ENCODE measurements at places on chromosomes 7 and 10. TPM values are rescaled to one million over a fixed set of nuclear protein-coding genes. Genes with fewer than 3 reads are reported as not detected.

The POMZP3 gene
- total RNA-seq, result 8.5 TPM

GRCh38 chr7:72503644-72504043 is 91.5 kb upstream of the CALN1 start:
- peaks cover 5% of the 10 kb centered on the region for H3K4me1 ChIP-seq
- no peak overlapping the region for H3K27ac ChIP-seq
- DNase-seq, result no peak
- H3K36me3 ChIP-seq, result no peaks in the 10 kb centered on the region

GRCh38 chr7:27905951-27906350 is 166.0 kb downstream of the TAX1BP1 start:
- H3K36me3 ChIP-seq, result no peaks in the 10 kb centered on the region
- no peak overlapping the region for H3K4me3 ChIP-seq
- H3K27ac ChIP-seq, result no peak overlapping the region
- peaks cover 18% of the 10 kb centered on the region for H3K4me1 ChIP-seq
- no peak for DNase-seq
- H3K27me3 ChIP-seq, result no peaks in the 10 kb centered on the region

The HHEX gene
- 1.8 TPM for total RNA-seq

DNA sequence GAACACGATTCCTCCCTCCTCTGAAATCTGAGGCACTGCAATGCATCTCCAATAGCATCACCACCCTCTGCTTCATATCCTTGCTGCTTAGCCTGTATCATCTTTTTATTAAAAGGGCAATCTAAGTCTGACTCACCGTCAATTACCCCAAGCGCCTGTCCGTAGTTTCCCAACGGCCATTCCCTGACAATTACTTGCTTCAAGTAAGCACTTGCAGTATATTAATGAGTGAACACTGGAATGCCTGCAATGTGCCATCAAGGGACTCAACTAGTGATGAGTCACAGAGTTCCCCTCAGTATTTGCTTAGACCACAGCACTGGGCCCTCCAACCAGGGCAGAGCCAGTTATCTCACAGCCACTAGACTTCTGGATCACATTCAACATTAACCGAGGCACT is 19.5 kb upstream of the PPP1R3C start:
- H3K4me1 ChIP-seq, result no peaks in the 10 kb centered on the region
- H3K27me3 ChIP-seq, result no peaks in the 10 kb centered on the region
- no peaks in the 10 kb centered on the region for H3K36me3 ChIP-seq
- no peak overlapping the region for H3K4me3 ChIP-seq
- no peak overlapping the region for H3K27ac ChIP-seq

DNA sequence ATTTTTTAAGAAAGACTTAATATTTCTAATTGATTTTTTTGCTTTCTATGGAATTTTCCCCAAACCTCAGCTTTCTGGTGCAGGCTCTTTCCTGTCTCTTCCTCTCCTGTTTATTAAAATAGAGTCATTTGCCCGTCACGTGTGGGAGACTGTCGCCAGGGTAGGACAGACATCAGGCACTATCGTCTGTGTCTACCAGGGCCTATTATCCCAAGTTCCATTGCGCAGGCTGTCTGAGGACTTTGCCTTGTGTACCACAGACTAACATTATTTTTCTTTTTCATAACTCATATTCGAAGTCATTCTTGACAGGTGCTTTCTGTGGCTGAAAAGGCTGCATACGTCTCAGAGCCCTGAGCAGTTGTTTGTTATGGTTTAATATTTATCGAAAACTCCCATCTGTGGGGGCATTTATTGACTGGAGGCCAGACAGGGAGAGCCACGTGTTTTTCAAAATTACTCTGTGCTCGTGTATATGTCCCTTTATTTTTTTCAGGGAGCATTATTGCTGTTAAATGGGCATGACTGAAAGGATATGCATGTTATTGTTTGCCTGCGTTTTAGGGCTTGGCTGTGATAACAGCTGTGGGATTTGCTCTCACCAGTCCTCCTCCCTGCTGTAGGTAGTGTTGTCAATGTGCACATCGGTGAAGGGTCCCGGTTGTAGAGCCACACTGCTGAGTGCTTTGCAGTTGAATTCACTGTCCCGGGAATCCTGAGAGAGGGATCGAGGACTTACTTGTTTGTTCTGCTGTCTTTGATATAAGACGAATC is 89.8 kb downstream of the CAMK1D start:
- no peak overlapping the region for H3K4me3 ChIP-seq
- H3K27ac ChIP-seq, result no peak overlapping the region
- DNase-seq, result no peak
- H3K4me1 ChIP-seq, result no peaks in the 10 kb centered on the region
- no peaks in the 10 kb centered on the region for H3K27me3 ChIP-seq

GRCh38 chr10:15168291-15168785 is at the start of gene NMT2:
TSS of gene NMT2 (minus strand) at chr10:15168693. CDS start at chr10:15168612, 81 bp downstream.
- peak; percentile 89 for DNase-seq
- no peak within 1 kb of the TSS for H3K27ac ChIP-seq
- H3K27me3 ChIP-seq, result no peaks in the 10 kb centered on the region
- no peaks in the 10 kb centered on the region for H3K36me3 ChIP-seq

DNA sequence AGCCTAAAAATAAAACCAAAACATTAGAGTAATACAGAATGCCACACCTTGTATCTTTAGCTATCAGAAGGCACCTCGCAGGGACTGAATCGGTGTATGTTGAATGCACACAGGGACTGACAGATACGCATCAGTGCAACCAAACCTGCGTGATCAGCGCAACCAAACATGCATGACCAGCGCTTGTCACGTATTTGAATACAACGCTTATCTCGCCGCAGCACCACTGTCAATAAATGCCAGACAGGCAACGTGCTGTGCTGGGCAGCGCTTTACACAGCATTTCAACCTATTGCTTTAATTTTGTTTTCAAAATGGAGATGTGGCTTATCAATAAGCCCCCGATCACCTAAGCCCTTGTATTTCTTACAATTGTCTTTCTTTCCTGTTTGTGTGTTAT is 242.4 kb downstream of the SFMBT2 start:
- H3K27me3 ChIP-seq, result no peaks in the 10 kb centered on the region
- peaks cover 16% of the 10 kb centered on the region for H3K36me3 ChIP-seq
- DNase-seq, result no peak
- no peak overlapping the region for H3K4me3 ChIP-seq

The GIMAP8 gene
- total RNA-seq, result not detected

DNA sequence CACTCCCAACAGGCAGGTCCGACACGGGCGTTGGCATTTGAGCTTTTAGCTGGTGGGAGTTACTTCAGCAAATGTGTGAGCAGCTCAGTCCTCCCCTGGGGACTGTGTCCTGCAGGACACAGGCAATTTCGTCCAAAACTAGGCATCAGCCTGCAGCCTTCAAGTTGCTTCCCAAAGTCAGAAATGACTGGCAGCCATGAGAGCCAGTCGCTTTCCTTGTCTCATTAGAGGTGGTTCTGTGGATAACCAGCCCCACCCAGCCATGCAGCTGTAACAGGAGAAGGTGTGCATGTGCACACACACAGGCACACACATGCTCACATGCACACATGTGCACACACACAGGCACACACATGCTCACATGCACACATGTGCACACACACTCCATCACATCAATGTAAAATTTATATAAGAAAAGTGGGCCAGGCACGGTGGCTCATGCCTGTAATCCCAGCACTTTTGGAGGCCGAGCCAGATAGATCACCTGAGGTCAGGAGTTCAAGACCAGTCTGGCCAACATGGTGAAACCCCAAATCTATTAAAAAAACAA is 138.8 kb upstream of the TCERG1L start:
- no peaks in the 10 kb centered on the region for H3K27me3 ChIP-seq
- H3K27ac ChIP-seq, result no peak overlapping the region
- no peak for DNase-seq

The GPR15LG gene
- not detected for total RNA-seq

The SLC39A12 gene
- total RNA-seq, result not detected

The ITGA8 gene
- not detected for total RNA-seq

- H3K4me1 ChIP-seq, result no peaks in the 10 kb centered on the region
- no peak for DNase-seq
- no peaks in the 10 kb centered on the region for H3K27me3 ChIP-seq
- H3K36me3 ChIP-seq, result no peaks in the 10 kb centered on the region
These were observed 42.8 kb upstream of the ZRANB1 start for GRCh38 chr10:124899151-124899550.

- H3K27me3 ChIP-seq, result no peaks in the 10 kb centered on the region
- no peak overlapping the region for H3K27ac ChIP-seq
- no peak overlapping the region for H3K4me3 ChIP-seq
- peak; percentile 44 for DNase-seq
- H3K36me3 ChIP-seq, result no peaks in the 10 kb centered on the region
- no peaks in the 10 kb centered on the region for H3K4me1 ChIP-seq
These were observed 10.9 kb downstream of the SEC31B start for GRCh38 chr10:100508691-100509150.

DNA sequence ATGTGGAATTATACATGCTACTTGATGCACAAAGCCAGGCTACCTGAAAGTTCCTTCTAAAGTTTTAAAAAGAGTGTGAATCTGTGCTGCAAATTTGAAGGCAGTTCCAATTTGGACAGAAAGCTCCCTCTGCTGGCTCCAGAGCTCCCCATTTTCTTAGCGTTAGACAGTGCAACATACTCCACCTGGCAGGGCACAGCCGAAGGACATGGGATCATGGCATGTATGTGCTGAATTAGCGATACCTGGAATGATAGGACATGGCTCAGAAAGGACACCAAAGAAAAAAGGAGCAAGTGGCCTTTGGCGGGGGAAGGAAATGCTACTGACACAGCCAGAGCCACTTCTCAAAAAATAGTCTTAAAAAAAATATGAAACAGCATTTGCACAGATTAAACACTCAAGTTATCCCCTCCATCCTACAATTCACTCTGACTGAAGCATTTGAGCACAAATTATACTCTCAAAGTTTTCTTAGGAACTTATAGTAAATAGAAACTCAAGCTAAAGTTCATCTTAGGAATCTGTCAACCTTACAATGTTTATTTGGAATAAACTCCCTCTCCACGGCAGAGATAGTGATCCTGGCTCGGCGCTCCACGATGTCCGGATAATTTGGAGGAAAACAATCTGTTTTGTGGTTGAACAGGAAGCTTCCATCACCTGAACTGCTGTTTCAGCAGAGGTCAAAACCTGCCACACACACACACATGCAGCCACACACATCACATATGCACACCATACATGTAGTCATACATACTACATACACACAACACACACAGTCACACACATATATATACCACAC is 80.0 kb downstream of the C7orf25 start:
- H3K27me3 ChIP-seq, result no peaks in the 10 kb centered on the region
- DNase-seq, result peak; percentile 43
- no peaks in the 10 kb centered on the region for H3K36me3 ChIP-seq
- H3K4me3 ChIP-seq, result no peak overlapping the region
- no peak overlapping the region for H3K27ac ChIP-seq

- H3K36me3 ChIP-seq, result peaks cover 11% of the 10 kb centered on the region
- H3K27me3 ChIP-seq, result no peaks in the 10 kb centered on the region
- no peak overlapping the region for H3K27ac ChIP-seq
- DNase-seq, result no peak
- H3K4me1 ChIP-seq, result no peaks in the 10 kb centered on the region
These were observed 91.1 kb upstream of the DNAJB12 start for GRCh38 chr10:72445851-72446250.

GRCh38 chr7:103777440-103777839 is 212.0 kb downstream of the RELN start:
- no peak for DNase-seq
- H3K4me3 ChIP-seq, result no peak overlapping the region

DNA sequence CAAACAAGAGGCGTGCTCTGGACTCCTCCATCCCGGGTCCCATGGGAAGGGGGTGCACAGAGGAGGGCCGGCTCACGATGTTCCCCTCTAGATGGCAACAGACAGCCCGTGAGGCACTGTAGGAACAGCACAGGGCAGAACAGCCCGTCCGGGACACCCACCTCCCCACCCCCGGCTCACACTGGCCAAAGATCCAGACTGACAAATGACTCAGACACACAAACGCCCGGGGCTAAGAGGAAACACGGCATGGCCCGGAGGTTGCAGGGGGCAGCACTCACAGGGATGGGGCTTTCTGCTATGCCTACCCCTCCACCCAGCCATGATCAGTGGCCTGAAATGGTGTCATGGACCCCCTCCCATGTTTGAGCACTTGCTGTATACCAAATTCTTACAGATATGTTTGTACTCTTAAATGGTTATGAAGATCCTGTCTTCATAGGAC is 4.9 kb upstream of the ELN start:
- no peak overlapping the region for H3K4me3 ChIP-seq
- H3K36me3 ChIP-seq, result no peaks in the 10 kb centered on the region
- no peaks in the 10 kb centered on the region for H3K4me1 ChIP-seq
- DNase-seq, result peak; percentile 50
- H3K27ac ChIP-seq, result no peak overlapping the region

- H3K36me3 ChIP-seq, result peaks cover 2% of the 10 kb centered on the region
- H3K27me3 ChIP-seq, result no peaks in the 10 kb centered on the region
These were observed 46.2 kb downstream of the CUX1 start for GRCh38 chr7:101863598-101863997.

- no peak overlapping the region for H3K27ac ChIP-seq
- no peak overlapping the region for H3K4me3 ChIP-seq
- H3K27me3 ChIP-seq, result no peaks in the 10 kb centered on the region
- H3K36me3 ChIP-seq, result peaks cover 2% of the 10 kb centered on the region
These were observed 77.7 kb downstream of the ITGB8 start for GRCh38 chr7:20408467-20408826.

DNA sequence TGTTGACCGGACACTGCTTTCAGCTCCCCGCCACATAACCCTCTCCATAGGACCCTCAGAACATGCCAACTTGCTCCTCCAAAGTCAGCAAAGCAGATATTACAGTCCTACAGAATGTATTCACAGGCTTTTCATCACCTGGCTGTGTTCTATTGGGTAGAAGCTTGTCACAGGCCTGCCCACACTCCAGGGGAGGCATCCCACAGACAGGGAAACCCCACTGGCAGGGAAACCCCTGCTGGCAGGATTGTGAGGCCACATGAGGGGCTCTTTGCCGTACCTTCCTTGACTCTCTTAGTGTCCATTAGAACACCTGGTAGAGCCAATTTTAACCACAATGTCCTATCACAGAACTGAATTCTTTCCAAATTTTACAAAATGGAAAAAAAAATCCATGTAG is 344.2 kb upstream of the MGMT start:
- no peak overlapping the region for H3K27ac ChIP-seq
- peaks cover 6% of the 10 kb centered on the region for H3K36me3 ChIP-seq
- no peaks in the 10 kb centered on the region for H3K4me1 ChIP-seq
- no peak overlapping the region for H3K4me3 ChIP-seq
- no peaks in the 10 kb centered on the region for H3K27me3 ChIP-seq
- peak; percentile 15 for DNase-seq

DNA sequence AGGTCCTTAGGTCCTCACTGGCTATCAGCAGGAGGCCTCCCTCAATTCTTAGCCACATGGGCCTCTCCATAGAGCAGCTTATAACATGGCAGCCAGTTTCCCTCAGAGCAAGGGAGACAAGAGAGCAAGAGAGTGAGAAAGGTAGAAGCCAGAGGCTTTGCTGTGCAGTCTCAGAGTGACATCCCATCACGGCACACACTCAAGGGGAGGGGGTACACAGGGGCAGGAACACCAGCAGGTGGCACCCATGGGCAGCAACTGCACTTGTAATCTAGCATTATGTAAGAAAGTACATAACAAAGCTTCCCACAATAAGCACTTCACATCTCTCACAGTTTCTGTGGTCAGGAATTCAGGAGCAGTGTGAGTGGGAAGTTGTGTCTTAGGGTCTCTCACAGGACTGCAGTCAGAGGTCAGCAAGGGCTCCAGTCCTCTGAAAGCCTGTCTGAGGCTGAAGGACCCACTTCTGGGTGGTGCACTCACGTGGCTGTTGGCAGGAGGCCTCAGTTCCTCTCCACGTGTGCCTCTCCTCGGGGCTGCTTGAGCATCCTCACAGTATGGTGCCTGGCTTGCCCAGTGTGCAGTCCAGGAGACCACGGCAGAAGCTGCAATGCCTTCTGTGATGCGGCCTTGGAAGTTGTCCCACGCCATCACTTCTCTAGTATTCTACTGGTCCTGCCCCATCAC is 159.4 kb downstream of the OAT start:
- H3K4me3 ChIP-seq, result no peak overlapping the region
- no peak overlapping the region for H3K27ac ChIP-seq
- no peaks in the 10 kb centered on the region for H3K4me1 ChIP-seq
- H3K36me3 ChIP-seq, result peaks cover 3% of the 10 kb centered on the region
- no peaks in the 10 kb centered on the region for H3K27me3 ChIP-seq
